ENCODE measurements at places on chromosomes 16 and 17. TPM values are rescaled to one million over a fixed set of nuclear protein-coding genes. Genes with fewer than 3 reads are reported as not detected.

DNA sequence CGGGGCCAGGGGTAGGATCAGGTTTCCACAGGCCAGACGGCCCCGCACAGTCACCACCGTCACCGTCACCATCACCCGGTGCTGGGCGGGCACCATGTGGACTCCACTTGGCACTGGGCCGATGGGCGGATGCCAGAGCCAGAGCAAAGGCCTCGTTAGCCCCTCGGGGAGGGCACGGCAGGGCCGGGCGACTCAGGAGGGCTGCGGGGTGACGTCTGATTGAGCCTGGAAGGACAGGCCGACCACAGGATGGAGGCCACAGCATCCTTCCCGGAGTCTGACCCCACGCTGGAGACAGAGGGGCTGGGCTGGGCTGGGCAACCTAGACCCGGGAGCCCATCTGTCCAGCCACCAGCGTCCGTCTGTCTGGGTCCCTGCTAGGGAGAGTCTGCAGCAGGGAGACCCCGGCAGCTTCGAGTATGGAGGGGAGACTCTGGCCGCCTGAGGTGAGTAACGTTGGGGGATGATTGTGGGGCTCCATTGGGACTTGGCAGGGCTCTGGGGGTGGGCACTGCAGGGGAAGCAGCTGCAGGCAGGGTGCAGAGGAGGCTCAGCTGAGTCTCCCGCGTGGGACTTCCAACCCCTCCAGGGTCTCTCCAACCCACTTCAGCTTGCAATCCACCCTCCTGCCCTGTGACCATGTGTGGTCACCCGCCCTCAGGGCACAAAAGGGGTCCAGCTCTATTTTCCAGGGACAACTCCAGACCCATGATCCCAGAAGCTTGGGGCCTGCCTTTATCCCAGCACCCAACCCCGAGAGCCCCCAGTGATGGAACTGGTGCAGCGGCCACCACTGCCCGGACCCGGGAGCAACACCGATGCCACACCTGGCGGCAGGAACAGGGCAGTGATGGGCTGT, 22.6 kb downstream of the SLC25A10 start:
- peaks cover 9% of the 10 kb centered on the region for H3K27me3 ChIP-seq
- H3K36me3 ChIP-seq: no peaks in the 10 kb centered on the region
- no peak overlapping the region for H3K27ac ChIP-seq
- H3K4me1 ChIP-seq: peaks cover 36% of the 10 kb centered on the region

- DNase-seq: no peak
- H3K4me1 ChIP-seq: peaks cover 7% of the 10 kb centered on the region
- H3K27me3 ChIP-seq: peaks cover 10% of the 10 kb centered on the region
- no peak overlapping the region for H3K27ac ChIP-seq
Observed at GRCh38 chr17:75712446-75712845, 8.8 kb upstream of the ITGB4 start.

DNA sequence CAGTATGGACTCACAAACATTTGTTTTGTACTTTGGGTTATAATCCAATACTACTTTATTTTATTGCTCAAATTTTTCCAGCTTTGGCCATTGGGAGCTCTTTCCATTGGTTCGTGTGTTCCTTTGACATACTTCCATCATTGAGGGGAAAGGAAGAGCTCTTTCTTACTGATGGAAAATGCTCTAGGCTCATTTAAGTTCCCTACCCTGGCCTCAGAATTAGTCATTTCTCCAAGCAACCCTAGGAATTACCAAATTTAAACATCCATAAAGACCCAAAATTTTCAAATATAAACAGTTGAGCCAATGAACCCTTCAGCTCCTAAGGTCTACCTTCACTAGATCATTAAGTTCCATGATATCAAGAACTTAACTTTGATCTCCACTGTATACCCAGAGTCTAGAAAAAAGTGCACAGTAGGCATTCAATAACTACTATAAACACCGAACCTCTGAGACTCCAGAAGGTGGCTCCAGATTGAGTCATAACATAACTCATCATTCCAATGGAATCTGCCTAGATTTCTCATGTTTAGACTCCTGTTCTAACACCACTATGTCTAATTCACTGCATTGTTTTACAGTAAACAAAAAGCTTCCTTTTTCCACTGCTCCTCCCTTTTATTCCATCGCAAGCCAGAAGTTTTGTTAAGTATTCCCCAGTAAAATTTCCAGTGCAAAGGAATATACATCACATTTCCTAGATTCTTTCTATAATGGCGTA, 39.0 kb downstream of the SMURF2 start:
- peak; percentile 89 for DNase-seq
- H3K4me1 ChIP-seq: peaks cover 60% of the 10 kb centered on the region
- H3K27me3 ChIP-seq: no peaks in the 10 kb centered on the region
- peak overlapping the region; percentile 61 for H3K4me3 ChIP-seq

DNA sequence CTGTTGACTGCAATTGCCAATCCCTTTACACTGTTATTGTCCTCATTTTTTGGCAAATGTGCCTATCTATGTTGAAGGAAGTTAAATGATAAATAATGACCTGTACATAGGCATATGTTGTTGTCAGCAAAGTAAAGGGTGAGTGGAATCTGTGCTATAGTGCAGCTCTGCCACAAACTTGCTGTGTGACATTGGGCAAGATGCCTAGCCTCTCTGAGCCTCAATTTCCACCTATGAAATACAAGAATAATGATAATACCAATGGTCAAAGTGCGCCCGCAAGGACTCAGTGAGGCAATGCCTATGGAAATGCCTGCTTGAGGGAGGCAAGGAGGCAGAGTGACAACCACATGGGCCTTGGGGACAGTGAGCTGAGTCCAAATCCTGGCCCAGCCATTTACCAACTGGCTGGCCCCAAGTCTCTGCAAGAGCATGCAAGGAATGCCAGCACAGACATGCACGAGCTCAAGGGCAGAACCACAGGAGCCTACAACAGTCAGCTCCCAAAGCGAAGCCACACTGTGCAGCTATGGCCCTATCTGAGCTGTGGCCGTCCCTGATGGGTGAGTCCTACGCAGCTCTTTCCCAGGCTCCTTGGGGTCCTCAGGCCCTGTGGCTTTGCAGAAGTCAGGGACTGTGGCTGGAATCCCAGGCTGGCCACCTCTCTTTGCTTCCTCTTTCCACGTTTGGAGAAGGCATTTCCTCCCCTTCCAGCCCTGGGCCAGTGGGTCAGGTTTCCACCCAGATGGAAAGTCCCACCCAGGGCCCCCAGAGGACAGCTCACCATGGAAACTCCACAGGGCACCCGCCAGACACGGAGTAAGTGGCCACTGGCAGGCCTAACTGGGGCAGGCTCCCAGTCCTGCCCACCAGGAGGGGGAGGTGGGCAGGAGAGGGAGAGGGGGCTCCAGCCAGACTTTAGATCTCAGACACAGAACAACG, 82.1 kb downstream of the ZNF423 start:
- H3K36me3 ChIP-seq: no peaks in the 10 kb centered on the region
- DNase-seq: no peak
- no peak overlapping the region for H3K27ac ChIP-seq
- H3K4me1 ChIP-seq: no peaks in the 10 kb centered on the region
- peaks cover 4% of the 10 kb centered on the region for H3K27me3 ChIP-seq
- no peak overlapping the region for H3K4me3 ChIP-seq

MILR1 gene
- 1.6 TPM for total RNA-seq

ACAP1 gene
- total RNA-seq: 10.0 TPM

TMC8 gene
- total RNA-seq: not detected

CCDC40 gene
- total RNA-seq: 2.9 TPM

Data from HFFc6 (cell line).